ENCODE measurements at places on chromosomes 2 and 18.

DNA sequence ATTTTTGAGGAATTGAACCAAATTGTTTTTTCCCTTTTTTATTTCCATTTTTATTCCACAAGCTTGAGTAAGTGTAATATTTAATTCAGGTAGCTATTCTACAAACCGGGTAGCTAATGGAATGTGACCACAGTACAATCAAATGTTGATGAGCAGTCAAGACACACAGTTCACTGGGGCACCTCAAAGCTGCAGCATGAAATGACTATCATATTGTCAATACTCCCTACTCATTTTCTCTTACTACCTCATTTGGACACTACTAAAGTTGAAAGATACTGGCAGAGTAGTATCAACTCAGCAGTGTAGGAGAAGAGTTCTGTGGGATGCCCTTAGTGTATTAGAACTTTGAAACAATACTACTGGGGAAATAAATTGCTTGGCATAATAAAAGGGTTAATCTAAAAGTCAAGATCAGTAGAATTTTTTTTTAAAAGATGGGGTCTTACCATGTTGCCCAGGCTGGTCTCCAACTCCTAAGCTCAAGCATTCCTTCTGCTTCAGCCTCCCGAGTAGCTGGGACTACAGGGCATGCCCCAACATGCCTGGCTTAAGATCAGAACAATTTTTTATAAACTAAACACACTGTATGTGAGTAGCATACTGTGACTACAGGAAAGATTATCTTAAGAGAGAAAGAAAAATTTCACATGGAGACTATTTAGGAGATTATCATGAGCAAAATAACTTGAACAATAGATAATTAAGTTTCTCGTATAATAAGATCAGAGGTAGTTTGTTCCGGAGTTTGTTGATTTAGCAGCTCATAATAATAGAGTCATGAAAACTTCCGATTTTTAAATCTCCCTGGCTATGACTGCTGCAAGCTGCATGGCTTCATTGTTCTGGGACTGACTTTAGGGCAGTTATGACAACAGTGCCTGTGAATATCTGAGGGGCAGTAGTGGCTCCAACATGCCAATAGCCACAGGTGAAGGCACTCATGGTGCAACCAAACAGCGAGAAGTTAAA, 43.7 kb downstream of the MYO3B start:
- DNase-seq = no peak

- DNase-seq = no peak
These were observed 22.7 kb upstream of the MYO1B start for GRCh38 chr2:191222507-191222906.

GRCh38 chr2:124035001-124035400, 9.9 kb downstream of the CNTNAP5 start:
- DNase-seq = no peak

DNA sequence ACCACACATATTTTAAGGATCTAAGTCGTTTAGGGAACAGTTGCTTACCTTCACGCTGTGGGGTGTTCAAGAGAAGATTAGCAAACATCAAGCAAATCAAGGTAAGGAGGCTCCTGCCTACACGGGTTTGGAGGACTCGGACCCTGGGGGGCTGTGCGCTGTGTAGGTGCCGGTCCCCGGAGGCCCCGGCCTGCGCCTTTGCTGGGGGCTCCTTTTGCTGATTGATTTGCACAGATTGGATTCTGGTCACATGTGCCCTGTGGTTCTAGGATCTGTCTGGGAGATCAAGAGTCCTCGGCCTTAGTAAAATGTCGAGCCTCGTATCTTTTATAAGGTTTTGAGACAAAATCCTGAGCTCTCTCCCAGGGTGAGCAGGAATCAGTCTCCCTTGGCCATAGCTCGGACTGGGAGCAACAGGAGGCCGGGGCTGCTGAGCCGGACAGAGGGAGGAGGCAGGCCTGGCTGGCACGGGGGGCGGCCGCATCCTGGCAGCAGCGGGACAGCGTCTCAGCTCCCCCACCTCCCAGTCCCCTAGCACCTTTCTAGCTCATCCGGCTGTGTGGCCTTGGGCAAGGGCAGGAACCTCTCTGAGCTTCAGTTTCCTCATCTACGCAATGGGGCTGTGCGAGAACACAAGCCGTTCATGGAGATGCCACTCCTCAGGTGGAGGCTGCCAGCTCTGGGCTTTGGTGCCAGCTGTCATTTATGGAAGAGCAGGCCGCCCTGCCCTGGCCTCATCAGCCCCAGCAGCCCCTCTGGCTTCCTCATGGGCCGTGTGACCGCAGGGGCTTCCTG, 147.2 kb downstream of the MBP start:
- DNase-seq = no peak

- no peak for DNase-seq
These were observed 77.1 kb upstream of the GALNT5 start for GRCh38 chr2:157180359-157180758.

- peak; percentile 74 for DNase-seq
These were observed 187.5 kb downstream of the LTBP1 start for GRCh38 chr2:33134086-33134771.

DNA sequence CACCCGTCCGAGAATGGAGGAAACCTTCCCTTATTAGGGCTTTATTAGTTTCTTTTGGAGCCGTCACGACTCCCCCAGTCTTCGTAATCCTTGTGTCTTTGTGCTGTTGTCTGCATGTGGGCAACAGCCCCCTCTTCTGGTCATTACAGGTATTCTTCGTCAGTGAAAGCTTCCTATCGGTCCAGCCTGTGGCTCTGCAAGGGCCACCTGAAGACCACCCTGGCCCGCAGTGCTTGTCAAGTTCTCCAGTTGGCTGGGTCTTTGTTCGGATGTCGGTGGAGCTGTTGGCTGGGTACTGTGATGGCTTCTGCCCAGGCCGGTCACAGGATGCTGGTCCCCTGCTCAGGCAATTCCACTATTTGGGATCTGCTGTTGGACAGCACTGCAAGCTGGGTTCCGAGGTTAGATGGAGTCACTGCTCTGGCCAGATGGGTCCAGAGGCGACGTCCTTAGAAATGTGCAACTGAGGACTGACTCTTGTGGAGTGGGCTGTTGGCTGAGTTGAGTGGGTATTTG, 19.2 kb downstream of the E2F6 start:
- DNase-seq = peak; percentile 49

DNA sequence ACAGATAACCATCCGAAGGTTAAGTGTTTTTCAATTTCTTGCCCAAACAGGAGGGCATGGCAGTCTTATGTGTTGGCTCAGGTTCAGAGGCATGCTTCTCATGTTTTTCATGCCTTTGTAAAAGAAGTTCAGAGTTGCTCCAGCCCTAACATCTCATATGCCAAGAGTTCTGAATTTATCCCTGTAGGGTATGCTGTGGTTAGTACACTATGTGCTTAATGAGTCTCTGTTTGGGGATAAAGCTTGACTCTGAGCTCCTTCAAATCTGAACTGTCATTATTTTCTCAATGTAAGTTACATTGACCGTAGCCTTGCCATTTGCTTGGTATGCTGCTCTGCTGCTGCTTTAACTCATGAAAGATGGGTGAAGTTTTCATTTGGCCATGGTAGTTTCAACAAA, 67.9 kb upstream of the PNPT1 start:
- DNase-seq = no peak

DNA sequence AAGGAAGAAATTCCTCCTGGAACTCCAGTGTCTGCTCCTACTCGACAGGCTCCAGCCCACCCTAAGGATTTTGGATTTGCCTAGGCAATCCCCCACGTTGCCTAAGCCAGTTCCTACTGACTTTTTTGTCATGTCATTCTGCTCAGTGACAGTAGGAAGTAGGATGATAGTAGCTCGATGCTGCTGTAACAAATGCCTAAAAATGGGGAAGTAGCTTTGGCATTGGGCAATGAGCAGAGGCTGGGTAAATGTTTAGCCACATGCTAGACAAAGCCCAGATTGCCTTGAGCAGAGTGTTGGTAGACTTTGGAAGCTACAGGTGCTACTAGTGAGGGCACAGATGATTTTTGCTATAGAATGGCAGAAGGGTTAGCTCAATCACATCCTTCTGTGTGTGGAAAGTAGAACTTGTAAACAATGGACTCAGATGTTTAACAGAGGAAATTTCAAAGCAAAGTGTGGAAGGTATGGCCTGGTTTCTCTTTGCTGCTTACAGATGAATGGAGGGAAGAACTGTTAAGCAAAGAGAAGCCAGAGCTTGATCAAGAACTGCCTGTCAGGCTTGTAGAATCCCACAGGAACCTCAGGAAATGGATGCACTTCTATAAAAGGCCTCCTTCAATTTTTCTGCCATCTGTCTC, 154.8 kb downstream of the RNF144A start:
- DNase-seq = no peak

DNA sequence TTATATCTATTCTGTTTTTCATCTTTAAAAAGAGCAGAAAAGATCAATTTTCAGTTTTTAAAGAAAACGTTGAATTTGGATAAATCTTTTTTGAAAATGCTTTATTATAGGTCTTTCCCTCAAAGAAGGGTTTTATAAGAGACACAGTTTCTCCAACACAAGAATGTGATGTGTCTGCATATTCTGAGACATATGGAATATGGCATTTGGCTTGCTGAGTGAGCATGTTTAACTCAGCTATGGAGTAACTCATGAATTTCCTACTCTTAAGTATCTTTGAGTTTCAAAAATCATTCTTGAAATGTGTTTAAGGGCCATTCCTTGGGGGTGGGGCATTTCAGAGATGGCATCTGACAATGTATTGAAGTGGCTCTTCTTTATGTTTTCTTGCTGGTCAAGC, 191.5 kb downstream of the CCDC85A start:
- no peak for DNase-seq

DNA sequence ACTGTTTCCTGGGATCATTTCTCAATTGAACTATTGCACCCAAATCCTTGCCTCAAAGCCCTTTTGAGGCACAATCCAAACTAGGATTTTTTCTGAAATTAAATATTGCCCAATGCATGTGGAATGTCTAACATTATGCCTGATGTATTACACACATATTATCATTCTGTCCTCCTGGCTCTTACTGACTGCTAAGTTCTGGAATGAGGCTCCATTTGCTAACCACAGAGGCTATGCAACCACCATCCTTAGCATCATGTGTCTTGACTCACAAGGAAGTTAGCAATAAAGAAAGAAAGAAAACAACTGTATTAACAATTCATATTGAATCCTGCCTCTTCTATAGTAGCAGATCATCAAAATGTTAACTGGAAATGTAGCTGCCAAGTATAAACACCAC, 1142.7 kb downstream of the CNTNAP5 start:
- DNase-seq = no peak

DNA sequence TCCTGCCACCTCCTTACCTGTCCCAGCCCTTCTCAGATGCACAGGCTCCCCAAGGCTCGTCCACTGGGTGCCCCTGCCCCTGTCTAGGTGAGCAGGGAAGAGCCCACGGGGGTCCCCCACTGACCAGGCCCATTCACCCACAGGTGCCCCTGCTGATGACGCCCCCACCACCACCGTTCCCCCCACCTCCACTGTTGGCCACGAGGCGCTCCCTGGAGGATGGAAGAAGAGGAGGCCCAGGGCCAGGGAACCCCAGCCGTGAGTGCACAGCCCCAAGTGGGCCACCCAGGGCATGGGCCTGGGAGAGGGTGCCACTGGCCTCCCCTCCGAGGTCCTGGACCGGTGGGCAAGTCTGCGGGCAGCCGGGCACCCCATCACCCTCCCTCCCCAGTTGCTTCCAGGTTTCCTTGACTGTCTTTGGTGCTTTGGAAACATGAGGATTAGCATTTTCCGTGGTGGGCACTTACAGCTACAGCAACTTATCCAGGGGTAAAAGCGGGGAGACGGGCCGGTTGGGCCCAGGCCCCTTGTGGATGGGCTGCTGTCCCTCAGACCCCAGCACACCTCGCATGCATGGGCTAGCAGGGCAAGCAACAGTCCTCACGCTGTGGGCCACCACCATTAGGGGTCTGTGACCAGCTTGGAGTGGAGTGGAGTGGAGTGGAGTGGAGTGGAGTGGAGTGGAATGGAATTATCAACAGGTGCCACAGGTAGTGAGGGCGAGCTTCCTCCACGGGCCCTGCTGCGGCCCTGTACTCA, 13.2 kb upstream of the KLHL30 start:
- no peak for DNase-seq

GRCh38 chr2:28234807-28235206, 157.9 kb upstream of the FOSL2 start:
- no peak for DNase-seq

- DNase-seq = no peak
These were observed 53.4 kb downstream of the KLF7 start for GRCh38 chr2:207112383-207112782.

- DNase-seq = no peak
These were observed 166.4 kb upstream of the SLC14A2 start for GRCh38 chr18:45448871-45449270.

DNA sequence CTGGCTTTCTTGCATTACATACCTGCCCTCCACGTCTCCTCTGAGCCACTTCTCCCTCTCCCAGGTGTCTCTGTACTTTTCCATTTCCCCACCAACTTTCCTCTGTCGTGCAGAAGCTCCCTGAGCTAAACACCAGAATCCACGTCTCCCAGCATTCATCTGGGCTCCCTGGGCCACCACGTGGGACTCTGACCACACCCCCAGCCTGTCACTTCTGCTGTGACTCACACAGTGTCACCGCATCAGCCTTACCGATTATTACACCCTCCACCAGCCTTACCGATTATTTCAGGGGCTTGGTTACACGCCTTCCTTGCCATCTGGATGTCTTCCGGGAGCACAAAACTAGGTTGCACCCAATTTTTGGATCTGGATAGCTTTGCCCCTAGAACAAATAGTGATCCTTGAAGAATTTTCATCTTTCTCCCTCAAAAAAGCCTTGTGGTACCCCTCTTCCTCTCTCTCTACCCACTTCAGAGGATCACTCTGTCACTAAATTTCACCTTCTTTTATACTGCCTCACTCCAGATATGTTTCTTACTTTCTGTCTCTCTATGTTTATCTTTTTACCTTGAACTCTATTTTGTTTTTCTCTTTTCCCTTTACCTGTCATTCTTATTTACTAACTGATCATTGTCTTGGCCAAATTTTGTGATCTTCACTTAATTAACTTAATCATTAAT, 136.9 kb upstream of the CAB39 start:
- DNase-seq = no peak

GRCh38 chr2:101806701-101807100, 109.2 kb downstream of the MAP4K4 start:
- DNase-seq = no peak

DNA sequence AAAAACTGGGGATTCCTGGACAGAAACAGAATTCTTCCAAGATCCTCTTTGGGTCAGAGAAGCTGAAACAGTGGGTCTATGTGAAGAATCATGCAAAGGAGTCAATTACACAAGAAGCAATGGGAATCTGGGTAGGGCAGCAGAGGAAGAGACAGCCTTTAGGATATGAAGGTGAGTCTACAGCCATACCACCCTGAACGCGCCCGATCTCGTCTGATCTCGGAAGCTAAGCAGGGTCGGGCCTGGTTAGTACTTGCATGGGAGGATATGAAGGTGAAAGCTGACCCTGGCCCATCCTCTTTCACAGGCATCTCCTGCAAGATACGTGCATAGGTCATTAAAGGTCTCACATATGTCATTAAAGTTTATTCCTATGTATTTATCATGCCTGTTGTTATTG, 1080.9 kb upstream of the FANCL start:
- DNase-seq = no peak

GRCh38 chr2:181042706-181043105, 62.3 kb downstream of the UBE2E3 start:
- DNase-seq = no peak

DNA sequence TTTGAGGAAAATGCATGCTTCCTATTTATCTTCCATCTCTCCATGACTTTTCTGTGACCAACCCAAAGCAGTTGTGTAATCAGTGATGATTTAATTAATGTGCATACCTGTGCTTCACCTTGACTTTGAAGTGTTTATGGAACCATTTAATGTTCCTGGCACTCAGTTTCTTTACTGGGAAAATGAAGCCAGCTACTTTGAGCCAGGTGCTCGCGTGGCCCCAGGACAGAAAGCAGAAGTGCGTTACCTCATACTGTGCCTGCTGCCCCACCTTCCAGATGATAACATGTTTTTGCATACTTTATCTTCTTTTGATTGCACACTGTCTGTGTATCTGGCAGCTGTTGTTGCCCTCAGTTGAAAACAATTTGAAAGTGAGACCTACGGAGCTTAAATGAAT, 61.3 kb downstream of the PMAIP1 start:
- no peak for DNase-seq
